ENCODE measurements at places on chromosomes 6 and 20.

DNA sequence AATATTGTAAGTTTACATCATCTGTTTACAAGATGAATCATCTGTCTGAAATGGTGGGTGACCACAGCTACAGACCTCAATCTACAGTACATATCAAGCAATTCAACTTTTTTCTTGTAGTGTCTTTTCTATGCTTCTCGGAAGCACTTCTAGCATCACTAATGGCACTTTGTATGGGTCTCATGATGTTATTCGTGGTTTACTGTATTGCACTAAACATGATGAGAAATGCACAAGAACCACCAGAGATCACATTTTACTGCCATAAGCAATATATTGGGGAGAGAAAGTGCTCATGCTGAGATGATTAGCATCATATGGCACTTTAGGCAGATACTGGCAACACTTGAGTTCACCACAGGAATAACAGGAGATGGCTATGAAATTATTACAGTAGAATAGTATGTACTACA lies 15.4 kb upstream of the BTBD3 start:
- no peak for DNase-seq

DNA sequence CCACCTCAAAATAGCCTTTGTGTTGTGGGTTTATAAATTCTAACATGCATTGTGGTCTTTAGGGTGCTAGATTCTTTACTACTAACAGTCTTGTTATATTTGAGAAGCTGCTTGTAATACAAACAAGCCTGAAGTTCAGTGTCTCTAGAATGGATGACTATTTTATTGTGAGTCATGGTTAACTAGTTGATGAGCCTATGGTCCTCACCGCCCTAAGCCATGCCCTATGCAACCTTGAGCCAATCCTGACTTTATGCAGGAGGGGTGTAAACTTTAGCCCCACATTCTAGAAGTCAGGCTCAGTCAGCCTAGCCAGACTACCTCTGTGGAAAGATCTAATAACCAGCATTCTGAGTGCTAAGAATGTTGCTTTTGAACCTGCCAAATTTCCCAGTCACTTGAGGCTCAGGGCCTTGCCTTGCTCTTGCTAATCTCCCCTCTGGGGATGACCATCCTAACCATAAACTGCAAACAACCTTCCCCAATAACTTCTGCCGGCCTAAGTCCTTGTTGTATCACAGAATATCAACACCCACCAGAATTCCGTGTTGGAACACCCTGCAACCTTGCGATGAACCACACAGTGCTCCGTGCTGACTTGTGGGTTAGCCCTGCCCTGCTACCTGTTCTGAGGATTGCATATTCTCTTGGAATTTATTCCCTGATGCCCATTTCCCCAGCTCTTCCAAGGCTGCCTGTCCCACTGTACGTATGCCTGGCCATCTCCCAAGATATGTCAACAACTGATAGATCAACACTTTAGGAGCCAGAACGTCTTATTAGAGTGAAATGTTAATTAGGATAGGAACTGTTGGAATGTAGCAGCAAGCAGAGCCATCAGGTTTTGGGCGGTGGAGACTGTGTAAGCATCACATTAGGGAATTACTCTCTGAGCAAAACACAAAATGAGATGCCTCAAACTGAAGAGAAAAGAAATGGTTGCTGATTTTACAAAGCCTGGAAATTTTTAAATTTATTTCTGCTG lies 71.7 kb upstream of the CEP85L start:
- DNase-seq = no peak

DNA sequence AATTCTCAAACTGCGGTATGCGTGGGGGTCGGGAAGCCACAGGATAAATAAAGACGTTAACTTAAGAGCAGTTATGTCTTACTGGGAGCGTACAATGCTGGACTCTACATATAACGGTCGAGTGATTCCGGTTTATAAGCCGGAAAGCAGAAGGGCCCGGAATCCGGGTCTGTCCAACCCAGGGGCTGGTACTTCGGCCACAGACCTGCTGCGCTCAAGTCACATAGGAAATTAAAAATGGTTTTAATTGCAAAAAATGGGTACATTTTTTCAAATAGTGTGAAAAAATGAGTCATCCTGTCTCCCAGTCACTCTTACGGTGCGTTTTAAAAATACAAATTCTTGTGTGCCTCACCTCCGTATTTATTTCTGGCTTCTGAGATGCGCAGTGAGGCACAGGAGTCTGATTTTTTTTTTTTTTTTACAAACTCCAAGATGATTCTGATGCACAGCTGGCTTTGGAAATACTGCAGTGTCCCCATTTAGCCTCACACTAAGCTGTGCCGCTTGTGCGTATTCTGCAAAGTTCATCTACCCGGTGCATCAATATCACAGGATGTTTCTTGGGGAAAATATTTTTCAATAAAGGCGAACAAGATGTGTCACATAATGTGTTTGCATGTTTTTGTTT lies 1.0 kb downstream of the PCIF1 start:
- DNase-seq = no peak

GRCh38 chr6:68572975-68573374 lies 62.1 kb upstream of the ADGRB3 start:
- no peak for DNase-seq

- no peak for DNase-seq
Observed at GRCh38 chr6:10425975-10426780, 11.3 kb upstream of the TFAP2A start.

DNA sequence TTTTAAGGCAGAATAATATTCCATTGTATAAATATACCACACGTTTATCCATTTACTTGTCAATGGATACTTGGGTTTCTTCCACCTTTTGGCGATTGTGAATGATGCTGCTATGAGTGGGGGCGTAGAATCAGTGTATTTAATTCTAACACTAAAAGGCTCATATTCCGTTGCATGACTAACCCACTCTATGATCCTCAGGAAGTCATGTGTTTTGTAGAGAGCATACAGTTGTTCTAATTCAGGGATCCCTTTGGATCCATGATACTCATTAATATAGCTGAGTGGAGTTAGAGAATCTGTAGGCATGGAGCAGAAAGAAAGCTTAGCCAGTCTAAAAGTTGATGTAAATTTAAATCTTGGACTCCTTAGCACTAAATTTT lies 74.2 kb upstream of the TMEM170B start:
- no peak for DNase-seq

Data from DMS153 (cell line).